ENCODE measurements at places on chromosomes 11 and 22.

DNA sequence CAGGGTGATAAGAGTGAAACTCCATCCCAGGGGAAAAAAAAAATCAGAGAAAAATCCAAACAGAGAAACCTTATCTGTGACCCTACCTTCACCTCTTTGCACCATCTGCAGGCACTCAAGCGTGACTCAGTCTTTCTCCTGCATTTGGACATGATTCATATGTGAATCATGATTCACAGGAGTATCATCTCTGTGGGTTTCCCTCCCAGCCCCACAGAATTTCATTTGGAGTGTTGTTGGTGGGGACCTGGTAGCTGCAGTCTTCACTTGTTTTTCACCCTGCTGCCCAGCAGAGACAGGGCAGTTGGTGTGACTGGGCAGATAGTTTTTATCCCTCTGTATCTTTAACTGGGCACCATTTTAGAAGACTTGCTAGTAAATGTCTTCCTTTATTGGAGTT lies 75.7 kb downstream of the DEPDC5 start:
- DNase-seq, result no peak

DNA sequence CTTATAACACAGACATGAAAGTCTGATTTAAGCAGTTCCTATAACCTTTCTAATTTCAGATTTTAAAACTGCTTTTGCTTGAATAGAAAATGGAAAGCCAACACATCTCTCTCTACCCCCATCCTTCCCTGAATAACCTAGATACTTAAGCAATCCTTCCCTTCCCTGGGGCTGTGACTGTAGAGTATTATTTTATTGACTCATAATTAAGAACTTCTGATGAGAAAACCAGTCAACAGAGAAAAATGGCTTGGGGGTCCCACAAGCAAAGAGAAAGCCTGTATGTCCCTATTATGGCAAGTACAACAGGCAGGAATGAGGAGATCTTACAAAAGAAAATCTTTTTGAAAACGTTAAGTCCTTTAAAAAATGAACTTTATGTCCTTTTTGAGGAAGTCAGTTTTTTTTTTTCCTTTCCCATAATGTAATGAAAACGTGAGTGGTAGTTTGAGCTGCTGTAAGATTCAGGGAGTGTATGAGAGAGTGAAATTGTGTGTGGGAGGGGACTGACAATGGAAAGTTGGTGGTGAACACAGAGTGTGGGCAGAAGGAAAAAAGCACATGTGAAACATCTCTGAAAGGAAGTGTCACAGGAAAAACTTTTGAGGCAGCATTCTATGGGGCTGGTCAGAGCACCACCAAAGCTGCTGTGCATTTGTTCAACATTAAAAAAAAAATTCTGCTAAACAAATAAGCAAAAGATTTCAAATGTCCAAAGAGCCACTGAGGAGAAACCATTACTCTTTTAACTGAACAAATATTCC lies 154.6 kb downstream of the MAML2 start:
- DNase-seq, result no peak

DNA sequence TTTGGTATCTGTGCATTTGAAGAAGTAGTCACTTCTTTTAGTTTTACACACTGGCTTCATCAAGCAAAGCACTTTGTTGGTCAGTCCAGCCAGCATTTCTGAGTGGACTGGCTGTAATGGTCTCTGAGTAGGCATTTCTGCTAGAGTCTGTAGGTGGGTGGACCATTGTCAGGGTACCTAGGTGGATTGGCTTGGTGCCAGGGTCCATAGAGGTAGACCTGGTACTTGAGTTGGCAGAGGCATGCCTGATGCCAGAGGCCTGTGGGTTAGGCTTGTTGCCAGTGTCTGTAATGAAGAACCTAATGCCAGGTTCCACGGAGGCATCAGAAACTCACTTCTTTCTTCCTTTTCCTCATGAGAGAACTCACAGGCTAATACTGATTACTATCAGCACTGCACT lies 157.9 kb upstream of the C11orf87 start:
- no peak for DNase-seq

DNA sequence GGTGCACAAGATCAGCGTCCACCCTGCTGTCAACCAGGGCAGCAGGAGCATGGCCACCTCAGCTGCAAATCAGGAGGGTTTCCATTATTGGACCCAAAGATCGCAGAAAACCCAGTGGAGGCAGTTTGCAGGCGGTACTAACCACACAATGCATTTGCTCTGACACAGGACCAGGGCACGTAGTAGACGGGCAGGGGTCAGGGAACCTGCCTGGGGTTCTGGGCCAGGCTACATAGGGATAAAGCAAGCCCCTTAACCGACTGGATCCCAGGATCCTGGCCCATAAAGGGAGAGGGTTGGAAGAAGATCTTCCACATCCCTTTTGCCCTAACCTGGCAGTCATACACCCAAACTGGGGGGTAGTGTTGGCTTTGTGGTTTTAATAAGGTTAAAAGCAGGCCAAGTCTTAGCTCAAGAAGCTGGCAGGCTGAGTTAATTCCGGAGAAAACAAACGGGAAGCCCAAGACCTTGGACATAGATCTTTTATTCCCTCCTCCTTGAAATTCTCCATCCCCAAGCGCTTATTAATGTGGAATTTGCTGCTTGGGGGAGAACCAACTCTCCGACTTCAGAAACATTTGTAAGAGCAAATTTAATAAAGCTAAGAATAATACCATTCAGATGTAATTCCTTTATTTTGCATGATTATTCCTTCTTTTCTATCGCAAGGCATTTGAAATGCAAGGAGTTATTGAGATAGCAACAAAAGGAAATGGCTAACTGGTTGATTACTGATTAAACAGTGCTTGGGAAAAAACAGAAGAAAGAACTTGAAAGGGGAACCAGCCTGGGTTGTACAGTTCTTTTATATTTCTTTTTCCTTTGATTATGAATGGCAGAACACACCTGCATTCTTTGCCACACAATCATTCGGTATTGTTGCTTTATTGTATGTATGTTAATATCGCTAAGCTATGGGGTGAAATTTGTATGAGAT lies 6.3 kb upstream of the ARHGAP8 start:
- no peak for DNase-seq

DNA sequence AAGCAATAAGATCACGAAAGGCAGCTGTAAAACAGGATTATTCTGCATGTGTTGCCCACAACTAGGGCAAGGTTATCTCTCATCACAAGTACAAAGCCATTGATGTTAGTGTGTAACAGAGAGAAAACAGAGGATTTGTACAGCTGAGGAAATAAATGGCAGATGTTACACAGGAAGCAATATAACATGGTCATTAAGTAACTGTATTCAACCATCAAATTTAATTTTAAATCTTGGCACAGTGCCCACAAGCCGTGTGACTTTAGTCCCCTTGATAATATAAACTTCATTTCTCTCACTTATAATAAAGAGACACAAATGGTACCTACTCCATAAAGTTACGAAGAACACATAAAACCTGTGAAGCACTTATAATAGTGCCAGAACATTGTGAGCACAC lies 17.3 kb downstream of the OR51E2 start:
- DNase-seq, result no peak

DNA sequence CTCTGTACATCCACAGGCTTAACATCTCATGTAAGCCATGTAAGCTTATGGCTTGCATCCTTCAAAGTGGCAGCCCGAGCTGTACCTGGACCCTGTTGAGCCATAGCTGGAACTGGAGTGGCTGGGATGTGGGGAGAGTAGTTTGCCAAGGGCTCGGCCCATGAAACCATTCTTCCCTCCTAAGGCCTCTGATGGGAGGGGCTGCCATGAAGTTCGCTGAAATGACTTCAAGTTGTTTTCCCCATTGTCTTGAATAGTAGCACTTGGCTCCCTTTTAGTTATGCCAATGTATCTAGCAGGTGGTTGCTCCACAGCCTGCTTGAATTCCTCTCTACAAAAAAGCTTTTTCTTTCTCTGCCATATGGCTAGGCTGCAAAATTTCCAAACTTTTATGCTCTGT lies 5.2 kb upstream of the CHORDC1 start:
- no peak for DNase-seq

DNA sequence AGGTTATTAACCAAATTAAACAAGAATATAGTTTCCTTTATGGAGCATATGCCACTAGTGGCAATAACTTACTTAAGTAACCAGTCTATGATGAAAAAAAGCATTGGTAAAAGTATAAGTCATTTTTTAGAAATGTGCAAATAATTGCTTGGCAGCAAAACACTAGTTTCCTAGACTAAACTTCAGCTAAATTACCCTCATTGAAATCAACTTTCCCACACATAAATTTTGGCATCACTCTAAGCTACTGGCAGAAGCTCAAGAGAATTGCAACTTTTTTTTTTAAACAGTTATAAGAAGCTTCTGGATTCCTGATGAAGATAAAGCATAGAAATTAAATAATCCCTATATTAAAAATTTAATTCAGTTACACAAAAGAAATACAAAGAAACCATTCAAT lies 12.5 kb downstream of the CCDC34 start:
- no peak for DNase-seq

- no peak for DNase-seq
Observed at GRCh38 chr11:13602844-13603243, 65.6 kb upstream of the FAR1 start.

DNA sequence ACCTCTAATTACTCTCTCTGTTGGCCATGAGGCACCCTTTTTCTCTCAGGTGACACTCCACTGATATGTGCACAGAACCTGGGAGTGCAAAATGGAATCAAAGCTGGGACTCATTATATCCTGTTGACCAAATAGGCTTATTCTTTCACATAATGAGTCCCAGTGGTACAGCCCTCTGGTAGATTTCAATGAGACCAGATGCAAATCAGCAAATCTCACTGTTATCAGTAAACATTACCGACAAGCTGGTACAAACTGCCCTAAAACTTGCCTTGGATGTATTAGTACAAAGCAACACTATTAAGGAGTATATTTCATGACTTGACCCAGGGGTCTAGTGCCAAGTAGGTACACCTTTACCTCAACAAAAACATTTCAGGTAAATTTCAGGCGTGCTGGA lies 128.3 kb downstream of the DDX10 start:
- DNase-seq, result no peak

- DNase-seq, result peak; percentile 74
Observed at GRCh38 chr11:62560566-62561103, 13.1 kb downstream of the EEF1G start.

DNA sequence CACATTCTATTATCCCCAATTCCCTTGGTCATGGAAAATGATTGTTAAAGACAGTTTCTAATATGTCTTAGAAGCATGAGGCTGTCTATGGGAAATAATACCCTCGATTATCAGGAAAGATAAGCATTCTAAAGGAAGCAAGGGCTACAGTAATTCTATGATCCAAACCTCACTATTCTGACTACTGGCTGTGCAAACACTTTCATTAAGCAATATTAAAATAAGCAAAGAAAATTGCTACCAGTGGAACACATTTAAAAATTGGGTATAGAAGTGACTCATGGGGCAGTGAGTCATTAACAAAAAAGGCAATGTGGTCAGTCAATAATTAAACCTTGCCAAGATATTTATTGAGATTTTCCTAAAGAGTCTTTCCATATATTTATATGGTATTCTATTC lies 1415.2 kb upstream of the TENM4 start:
- no peak for DNase-seq

- no peak for DNase-seq
Observed at GRCh38 chr11:70828593-70829082, 423.7 kb downstream of the SHANK2 start.

- no peak for DNase-seq
Observed at GRCh38 chr22:22343581-22344296, 99.2 kb downstream of the VPREB1 start.

GRCh38 chr11:46458491-46458890 lies 66.9 kb upstream of the CHRM4 start:
- no peak for DNase-seq

DNA sequence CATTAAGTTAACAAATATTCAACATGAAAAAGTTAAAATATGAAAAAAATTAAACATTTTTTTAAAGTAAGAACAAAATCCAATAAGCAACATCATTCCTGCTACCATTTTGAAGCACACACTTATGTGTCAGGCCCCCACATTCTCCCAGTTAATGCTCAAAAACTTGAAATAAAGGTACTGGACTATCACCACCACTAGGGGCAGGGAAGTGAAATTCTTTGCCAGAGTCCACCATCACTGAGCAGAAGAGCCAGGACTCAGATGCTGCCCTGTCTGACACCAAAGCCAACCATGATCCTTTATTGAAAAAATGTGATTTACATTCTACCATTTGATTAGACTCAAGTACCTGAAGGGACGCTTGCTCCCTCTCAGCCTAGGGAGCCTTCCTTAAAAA lies 39.1 kb downstream of the PITPNB start:
- no peak for DNase-seq

- DNase-seq, result no peak
Observed at GRCh38 chr11:116461789-116462188, 311.0 kb downstream of the BUD13 start.

- no peak for DNase-seq
Observed at GRCh38 chr11:96755209-96755608, 365.4 kb downstream of the JRKL start.

GRCh38 chr22:23862103-23862502 lies 4.4 kb downstream of the SLC2A11 start:
- no peak for DNase-seq

- no peak for DNase-seq
Observed at GRCh38 chr11:134238956-134239355, 14.2 kb downstream of the THYN1 start.

GRCh38 chr22:20204311-20204710 lies 53.5 kb upstream of the CCDC188 start:
- no peak for DNase-seq

DNA sequence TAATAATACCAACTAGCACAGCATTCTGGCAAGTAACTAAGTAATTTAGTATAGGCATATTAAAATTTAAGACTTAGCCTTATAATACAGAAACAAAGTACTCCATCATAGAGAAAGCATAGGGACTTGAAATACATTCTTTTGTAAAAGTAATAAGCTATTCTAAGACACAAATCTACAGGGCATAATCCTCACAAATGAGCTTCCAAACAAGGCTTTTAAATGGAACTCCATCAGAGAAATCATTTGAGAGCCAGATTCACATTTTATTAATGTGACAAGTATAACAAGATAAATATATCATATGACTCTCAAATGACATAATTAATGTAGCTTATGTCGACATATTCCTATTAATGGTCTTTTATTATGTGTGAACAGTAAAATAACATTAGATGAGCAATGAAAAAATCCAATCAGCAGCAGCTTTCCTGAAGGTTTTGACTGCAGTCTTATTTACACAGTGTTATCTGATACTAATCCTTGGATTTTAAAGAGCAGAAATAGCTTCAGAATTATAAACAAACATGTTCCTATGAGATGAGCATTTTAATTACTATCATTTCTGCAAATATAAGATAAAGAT lies 241.4 kb downstream of the TTC28 start:
- no peak for DNase-seq

- no peak for DNase-seq
Observed at GRCh38 chr11:47398551-47398950, 9.8 kb upstream of the SLC39A13 start.

- no peak for DNase-seq
Observed at GRCh38 chr11:26078231-26078821, 253.6 kb upstream of the ANO3 start.
